ENCODE measurements at places on chromosomes 16 and 17.

DNA sequence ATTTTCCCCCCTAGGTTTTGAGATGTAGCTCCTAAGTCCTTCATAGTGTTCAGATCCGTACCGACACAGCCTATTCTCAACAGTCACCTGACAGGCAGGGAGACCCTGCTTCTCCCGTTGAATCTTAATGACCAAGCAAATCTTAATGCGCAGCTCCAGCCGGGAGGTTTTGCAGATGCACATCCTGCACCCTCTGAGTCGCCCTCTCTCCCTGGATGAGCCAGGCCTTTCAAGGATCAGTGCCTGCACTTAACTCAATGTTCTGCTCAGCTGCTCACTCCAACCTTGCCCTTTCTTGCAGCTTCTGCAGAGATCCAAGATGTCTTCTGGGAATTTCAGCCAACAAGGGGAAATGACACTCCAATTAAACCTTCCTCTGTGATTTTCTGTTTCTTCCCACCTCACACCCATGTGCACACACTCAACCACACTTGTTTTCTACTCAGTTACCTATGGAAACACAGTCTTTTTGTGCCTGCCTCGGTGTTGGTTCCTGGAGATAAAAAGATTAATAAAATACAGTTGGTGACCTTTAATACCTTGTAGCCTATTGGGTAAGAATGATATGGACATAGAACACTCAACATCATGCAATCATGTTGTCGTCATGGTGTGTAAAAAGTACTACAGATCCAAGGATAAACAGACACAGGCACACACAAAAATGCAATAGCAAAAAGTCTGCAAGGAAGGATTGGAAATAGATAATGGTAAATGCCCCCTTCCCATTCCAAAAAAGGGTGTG lies 76.9 kb upstream of the DYNLRB2 start:
- H3K4me3 ChIP-seq = no peak overlapping the region
- H3K36me3 ChIP-seq = no peaks in the 10 kb centered on the region
- no peaks in the 10 kb centered on the region for H3K4me1 ChIP-seq
- H3K27ac ChIP-seq = no peak overlapping the region

DNA sequence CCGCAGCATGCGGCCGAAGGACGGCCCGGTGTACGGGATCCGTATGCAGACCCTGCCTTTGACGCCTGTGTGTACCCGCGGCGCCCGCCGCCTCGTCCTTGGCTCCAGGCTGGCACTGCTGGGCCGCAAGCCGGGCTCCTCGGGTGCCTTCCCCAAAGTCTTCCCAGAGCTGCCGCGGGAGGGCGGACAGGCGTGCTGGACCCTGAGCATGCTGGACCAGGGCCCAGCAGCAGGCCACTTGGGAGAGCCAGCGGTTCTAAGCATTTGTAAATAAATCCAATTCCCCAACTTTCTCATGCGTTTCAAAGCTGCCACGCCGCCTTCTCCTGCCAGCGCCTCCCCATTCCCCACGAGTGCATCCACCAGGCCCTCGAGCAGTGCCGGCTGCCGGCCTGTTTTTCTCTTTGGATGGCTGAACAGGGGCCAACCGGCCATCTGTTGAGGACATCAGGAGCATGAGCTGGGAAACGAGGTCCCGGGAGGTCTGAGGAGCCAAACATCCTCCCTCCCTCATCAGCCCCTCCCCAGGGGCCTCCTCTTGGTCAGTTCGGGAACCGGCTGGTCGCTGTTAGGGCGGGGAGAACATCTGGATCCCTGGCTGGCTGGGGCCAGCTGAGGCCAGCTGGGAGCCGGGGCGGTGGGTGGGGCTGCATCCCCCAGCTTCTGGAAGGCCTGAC lies 20.5 kb upstream of the PABPN1L start:
- H3K27ac ChIP-seq = no peak overlapping the region
- no peaks in the 10 kb centered on the region for H3K36me3 ChIP-seq
- H3K4me1 ChIP-seq = no peaks in the 10 kb centered on the region
- no peak overlapping the region for H3K4me3 ChIP-seq
- no peak for DNase-seq

DNA sequence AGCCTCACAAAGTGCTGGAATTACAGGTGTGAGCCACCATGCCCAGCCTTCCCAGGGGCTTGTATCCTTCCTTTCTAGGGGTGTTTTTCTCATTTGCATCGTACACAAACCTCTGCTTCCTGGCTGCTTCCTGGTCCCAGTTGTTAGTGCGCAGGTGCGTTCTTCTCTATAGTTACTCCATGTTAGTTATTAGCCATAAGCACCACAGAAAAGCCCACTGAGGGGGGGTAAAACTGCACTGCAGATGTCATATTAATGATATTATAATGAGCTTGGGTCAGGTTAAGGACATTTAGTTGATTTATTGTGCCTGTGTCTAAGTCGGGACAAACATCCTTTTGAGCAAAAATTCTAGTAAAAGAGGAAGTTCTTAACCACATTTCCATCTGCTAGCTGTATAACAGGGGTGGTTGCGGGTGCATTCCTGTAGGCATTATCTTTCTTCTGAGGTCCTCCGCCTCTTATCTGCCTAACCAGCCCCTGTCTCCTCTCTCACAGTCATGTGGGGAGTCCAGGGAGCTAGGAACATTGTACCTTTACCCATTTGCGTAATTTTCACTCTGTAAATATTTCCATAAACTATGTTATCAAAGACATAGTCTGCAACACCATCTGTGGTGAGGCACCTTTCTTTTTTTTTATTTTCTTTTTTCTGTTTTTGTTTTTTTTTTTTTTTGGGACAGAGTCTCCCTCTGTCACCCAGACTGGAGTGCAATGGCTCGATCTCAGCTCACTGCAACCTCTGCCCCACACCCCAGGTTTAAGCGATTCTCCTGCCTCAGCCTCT lies 23.6 kb upstream of the ATF7IP2 start:
- no peak overlapping the region for H3K27ac ChIP-seq
- no peaks in the 10 kb centered on the region for H3K36me3 ChIP-seq
- H3K27me3 ChIP-seq = no peaks in the 10 kb centered on the region
- no peak overlapping the region for H3K4me3 ChIP-seq

GRCh38 chr16:2992383-2993081 lies 12.3 kb upstream of the PKMYT1 start:
- no peaks in the 10 kb centered on the region for H3K4me1 ChIP-seq
- no peak overlapping the region for H3K4me3 ChIP-seq
- no peak for DNase-seq
- H3K27ac ChIP-seq = no peak overlapping the region
- H3K36me3 ChIP-seq = no peaks in the 10 kb centered on the region

DNA sequence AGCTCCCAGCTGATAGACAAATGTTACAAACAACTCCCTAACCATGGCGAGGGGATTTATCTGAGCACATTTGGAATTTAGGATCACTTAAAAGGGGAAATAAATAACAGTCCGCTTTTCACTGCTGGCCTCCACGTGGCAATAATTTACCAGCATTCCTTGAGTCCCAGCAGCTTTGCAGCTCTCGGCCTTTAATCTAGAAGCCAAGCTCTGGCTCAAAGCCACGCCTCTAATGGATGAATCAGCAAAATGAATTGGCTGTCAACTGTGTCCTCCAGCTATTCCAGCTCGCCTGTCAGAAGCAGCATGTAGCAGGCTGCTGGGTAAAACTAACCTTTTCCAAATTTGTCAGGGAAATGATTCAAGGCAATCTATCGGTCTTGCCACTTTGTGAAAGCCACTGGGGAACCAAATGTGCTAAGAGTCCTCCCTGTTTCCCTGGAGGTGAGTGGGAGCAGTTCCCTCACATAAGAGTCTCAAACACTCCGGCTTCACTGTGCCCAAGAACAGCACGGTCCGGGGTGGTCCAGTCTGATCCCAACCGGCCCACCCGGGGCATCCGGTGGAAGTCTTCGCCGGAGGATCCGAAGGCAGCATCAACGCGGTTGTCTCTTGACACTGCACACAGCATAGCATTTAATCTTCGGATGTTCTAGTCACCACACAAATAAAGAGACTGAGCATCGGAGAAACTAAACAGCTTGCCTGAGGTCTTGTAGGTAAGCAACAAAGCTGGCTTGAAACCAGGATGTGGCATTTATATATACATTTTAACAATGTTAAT lies 143.3 kb downstream of the PARN start:
- H3K4me3 ChIP-seq = peak overlapping the region; percentile 85
- H3K36me3 ChIP-seq = peaks cover 13% of the 10 kb centered on the region
- peaks cover 52% of the 10 kb centered on the region for H3K4me1 ChIP-seq
- peak; percentile 77 for DNase-seq
- no peaks in the 10 kb centered on the region for H3K27me3 ChIP-seq

GRCh38 chr16:87528690-87529579 lies 36.1 kb upstream of the ZCCHC14 start:
- no peaks in the 10 kb centered on the region for H3K4me1 ChIP-seq
- no peaks in the 10 kb centered on the region for H3K36me3 ChIP-seq
- no peak overlapping the region for H3K27ac ChIP-seq

DNA sequence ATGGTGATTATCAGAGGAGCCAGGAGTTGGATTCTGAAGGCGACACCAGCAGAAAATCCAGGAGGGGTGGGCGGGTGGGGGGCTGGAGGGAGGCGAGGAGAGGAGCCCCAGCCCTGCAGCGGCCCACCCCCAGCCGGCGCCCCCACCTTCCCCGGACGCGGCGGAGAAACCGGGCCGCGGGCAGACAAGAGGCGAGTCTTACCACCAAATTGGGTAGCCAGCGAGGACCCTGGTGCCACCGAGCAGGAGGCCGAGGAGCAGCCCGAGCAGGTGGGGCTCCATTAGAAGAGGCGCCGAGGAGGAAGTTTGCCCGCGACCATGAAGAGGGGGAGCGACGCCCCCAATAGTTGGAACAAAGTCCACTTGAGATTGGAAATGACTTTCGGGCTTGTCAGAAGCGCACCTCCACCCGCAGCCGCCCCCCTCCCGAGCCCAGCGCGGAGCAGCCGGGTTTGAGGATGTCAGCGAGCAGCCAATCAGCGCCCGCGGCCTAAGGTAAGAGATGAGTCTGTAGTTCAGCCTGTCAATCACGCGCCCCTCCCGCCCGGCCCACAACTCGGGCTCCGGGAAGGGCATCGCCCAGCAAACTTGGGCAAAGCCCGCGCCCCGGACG lies at the start of gene WNT3:
Gene WNT3, minus strand, starts transcription at position 377 of the 613 bp plus-strand sequence. Its CDS starts 95 bp downstream, at position 282.
- H3K4me1 ChIP-seq = peaks cover 32% of the 10 kb centered on the region
- H3K4me3 ChIP-seq = peak within 1 kb of the TSS; percentile 93
- peaks cover 59% of the 10 kb centered on the region for H3K27me3 ChIP-seq
- no peak for DNase-seq

DNA sequence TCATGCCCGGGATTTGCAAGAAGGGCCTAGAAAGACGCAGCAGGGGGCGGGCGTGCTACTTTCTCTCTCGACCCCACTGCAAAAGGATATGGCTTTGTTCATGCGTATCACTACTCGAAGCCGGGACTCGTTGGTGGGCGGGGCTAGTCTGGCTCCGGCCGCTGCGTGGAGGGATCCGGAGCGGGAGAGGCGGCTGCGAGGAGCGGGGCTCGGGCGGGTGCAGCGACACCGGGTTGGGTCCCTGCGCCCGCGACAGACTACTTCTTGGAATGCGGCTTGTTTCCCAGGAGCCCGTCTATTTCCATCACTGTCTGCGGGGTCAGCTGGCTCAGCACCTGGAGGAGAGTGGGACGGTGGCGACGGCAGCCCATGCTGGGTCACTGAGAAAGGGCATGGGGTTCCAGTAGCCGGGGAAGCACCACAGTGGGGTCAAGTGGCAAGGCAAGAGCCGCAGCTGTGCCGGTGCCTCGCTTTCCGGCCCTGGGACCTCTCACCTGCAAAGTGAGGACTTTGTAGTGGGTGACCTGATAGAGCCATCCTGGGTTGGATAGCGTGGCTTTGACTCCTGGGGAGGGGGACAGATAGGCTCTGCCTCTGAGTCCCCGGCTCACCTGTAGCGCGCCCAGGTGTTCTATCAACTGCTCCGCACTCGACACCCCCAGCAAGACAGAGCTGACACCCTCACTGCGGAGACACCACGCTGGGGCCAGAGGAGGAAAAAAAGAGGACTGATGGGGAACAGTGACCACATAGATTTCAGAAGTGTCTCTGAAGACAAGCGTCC lies 6.6 kb downstream of the KCNAB3 start:
- H3K27me3 ChIP-seq = peaks cover 18% of the 10 kb centered on the region
- peaks cover 3% of the 10 kb centered on the region for H3K36me3 ChIP-seq
- H3K4me3 ChIP-seq = peak overlapping the region; percentile 75
- H3K27ac ChIP-seq = peak overlapping the region; percentile 51
- H3K4me1 ChIP-seq = peaks cover 8% of the 10 kb centered on the region

DNA sequence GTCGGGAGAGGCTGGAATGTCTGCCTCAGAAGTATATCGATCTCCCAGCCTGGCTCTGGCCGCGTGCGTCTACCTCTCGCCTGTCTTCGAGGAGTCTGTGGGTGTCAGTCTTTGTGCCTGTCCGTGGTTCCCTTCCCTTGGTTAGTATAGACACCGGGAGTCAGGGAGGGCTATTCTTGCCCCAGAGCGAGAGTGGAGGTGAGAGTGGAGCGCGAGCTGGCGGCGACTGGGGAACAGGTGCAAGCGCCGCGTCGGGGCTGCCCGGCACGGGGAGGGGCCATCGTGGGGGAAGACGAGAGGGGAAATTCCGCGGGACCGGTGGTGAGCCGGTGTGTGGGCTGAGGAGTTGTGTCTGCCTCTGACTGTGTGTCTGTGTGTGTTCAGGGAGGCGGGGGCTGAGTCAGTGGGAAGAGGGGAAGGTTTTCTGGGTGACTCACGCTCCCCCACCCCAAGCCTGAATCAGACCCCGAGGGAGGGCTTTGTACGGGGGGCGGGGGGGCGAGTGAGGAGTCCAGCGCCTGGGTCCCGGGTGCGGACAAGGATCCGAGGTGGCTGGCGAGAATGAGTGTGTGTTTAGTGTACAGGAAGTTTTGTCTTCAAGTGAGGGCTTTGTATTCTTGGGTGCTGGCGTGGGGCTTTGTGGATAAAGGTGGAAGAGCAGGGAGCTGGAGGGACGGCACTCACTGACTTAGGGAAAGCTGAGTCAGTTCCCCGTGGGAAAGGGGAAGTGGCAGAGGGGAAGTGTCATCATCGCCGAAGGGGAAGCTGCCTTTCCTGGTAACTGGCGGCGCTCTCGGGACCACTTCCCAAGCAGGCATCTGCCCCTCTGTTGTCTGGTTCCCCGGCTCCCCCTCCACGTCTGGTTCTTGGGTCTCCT lies 8.6 kb downstream of the KDM6B start:
- H3K27me3 ChIP-seq = no peaks in the 10 kb centered on the region
- H3K36me3 ChIP-seq = peaks cover 9% of the 10 kb centered on the region
- peaks cover 34% of the 10 kb centered on the region for H3K4me1 ChIP-seq
- H3K4me3 ChIP-seq = peak overlapping the region; percentile 98
- H3K27ac ChIP-seq = peak overlapping the region; percentile 98
- no peak for DNase-seq

GRCh38 chr17:63840591-63841349 lies 1.7 kb downstream of the SMARCD2 start:
- H3K36me3 ChIP-seq = peaks cover 3% of the 10 kb centered on the region
- DNase-seq = no peak
- H3K4me3 ChIP-seq = peak overlapping the region; percentile 97
- peak overlapping the region; percentile 94 for H3K27ac ChIP-seq
- peaks cover 5% of the 10 kb centered on the region for H3K27me3 ChIP-seq
- peaks cover 33% of the 10 kb centered on the region for H3K4me1 ChIP-seq

DNA sequence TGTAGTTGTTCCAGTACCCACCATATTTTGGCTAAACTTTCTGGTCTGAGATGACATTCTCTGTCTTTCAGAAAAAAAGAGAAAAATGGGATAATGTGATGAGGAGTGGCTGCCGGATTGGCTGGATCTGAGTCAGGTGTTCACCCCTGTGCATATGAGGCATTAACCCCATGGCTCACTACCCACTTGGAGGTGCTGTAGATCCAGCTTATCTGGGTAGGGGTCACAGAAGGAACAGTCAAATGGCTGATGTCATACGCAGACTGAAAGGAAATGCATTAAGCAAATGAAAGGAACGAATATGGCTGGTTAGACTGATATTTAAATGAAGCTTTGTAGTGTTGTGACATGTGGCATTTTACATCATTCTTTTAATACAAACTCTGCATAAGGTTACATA lies 17.3 kb downstream of the MAP2K6 start:
- H3K27ac ChIP-seq = no peak overlapping the region
- H3K4me3 ChIP-seq = no peak overlapping the region
- no peak for DNase-seq
- H3K4me1 ChIP-seq = peaks cover 33% of the 10 kb centered on the region
- peaks cover 10% of the 10 kb centered on the region for H3K36me3 ChIP-seq

All from type B pancreatic cell (in vitro differentiated cells).